ENCODE measurements at places on chromosomes 5 and 9. TPM values are rescaled to one million over a fixed set of nuclear protein-coding genes. Genes with fewer than 3 reads are reported as not detected.

DNA sequence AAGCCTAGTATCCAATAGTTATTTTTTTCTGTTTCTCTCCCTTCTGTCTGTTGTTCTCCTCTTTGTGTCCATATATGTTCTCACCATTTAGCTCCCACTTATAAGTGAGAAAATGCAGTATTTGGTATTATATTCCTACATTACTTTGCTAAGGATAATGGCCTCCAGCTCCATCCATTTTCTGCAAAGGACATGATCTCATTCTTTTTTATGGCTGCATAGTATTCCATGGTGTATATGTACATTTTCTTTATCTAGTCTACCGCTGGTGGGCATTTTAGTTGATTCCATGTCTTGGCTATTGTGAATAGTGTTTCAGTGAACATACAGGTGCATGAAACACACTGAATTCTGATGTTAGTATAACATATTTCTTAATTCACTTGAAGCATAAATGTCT is 348.9 kb upstream of the TRPC7 start:
- no peak overlapping the region for H3K27ac ChIP-seq
- H3K27me3 ChIP-seq: no peaks in the 10 kb centered on the region
- no peaks in the 10 kb centered on the region for H3K36me3 ChIP-seq
- H3K4me1 ChIP-seq: no peaks in the 10 kb centered on the region

Gene KLF4
- 0.56 TPM for total RNA-seq

Gene WDR31
- 2.2 TPM for total RNA-seq

DNA sequence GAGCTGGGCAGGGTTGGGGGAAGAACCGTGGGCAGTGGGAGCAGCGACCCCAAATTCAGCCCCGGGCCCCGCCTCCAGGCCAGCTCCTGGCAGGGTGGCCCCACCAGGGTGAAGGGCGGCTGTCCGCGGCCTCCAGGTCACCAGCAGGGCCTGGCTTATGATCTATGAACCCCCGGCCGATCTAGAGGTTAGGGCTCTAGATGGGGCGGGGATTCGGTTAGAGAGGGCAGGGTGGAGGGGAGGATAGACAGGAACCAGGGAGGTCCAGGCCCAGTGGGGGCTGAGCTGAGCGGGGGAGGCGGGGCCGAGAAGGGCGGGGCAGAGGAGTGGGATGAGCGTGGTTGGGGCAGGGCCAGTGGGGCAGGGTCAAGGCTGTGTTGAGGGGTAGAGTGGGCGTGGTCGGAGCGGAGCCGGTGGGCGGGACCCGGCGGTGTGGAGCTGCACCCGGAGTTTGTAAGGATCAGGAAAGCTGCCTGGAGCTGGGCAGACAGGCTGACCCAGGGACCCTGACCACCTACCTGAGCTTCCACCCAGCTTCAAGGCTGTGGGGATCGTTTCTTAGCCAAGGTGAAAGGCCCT is 29.3 kb upstream of the OBP2B start:
- H3K27me3 ChIP-seq: no peaks in the 10 kb centered on the region
- no peaks in the 10 kb centered on the region for H3K4me1 ChIP-seq
- H3K4me3 ChIP-seq: peak overlapping the region; percentile 24

Data from cardiac muscle cell (in vitro differentiated cells and primary cell).